ENCODE measurements at places on chromosomes 7 and 10.

GRCh38 chr7:34755008-34755407, 97.0 kb downstream of the NPSR1 start:
- DNase-seq, result no peak

- no peak for DNase-seq
Observed at GRCh38 chr10:114550756-114551635, 107.1 kb downstream of the ABLIM1 start.

DNA sequence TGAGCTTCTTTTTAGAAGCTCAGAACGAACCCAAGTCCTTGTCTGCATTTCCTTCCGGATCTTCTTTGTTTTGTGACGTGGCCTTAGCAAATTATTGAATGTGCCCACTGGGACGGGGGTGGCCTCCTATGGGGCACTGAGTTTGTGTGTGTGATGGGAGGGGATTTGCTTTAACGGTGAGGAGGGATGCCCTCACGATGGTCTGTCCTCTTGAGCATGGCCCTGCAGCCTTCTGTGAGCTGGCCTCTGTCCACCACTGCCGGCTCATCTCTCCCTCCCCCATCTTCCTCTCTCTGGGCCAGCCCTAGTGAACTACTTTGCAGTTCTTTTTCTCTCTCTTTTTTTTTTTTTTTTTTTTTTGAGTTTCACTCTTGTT, 62.9 kb upstream of the MKRN1 start:
- DNase-seq, result no peak

GRCh38 chr7:16066805-16067459, 354.4 kb downstream of the CRPPA start:
- DNase-seq, result no peak

DNA sequence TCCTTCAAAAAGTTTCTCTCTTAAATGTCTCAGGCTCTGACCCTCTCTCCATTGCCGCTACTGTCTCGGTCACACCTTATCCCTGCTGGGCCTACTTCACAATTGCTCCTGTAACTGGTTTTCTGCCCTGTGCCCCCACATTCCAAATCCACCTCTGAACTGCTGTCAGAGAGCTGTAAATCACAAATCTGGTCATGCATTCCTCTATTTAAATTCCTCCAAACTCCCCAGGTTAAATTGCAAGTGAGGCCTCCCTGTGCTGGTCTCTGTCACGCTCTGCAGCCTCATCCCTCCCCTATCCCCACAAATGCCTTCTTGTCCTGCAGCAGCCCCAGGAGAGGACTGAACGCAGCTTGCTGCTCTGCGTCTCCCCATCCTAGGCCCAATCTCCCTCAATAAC, 40.4 kb upstream of the CDCA7L start:
- no peak for DNase-seq

- DNase-seq, result no peak
Observed at GRCh38 chr7:92135052-92135889, 994 bp upstream of the CYP51A1 start.

- DNase-seq, result no peak
Observed at GRCh38 chr10:25245165-25245564, 70.4 kb downstream of the GPR158 start.

- no peak for DNase-seq
Observed at GRCh38 chr7:134602881-134603451, 43.7 kb upstream of the BPGM start.

- DNase-seq, result no peak
Observed at GRCh38 chr10:48390933-48391845, 84.7 kb downstream of the MAPK8 start.

GRCh38 chr10:111319866-111320265, 243.0 kb downstream of the ADRA2A start:
- no peak for DNase-seq

DNA sequence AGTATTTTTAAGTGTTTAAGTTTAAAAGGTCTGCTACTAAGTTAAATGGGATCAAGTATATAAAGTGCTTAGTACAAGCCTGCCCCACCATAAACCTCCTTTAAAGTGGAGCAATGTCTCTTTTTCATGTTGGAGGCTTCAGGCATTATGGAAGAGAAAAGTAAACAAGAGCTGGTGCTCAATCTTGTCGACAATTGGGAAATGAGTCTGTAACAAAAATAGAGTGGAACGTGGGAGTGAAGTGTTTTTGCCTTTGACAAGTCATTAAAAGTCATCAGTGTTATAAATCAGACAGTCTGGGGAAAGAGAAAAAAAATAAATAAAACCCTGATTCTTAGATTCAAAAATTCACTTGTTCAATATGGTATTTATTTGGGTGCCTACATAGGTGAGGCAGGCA, 44.7 kb downstream of the DNAJC12 start:
- no peak for DNase-seq

- DNase-seq, result no peak
Observed at GRCh38 chr7:16697507-16698199, 51.7 kb downstream of the BZW2 start.

- DNase-seq, result no peak
Observed at GRCh38 chr7:15099074-15099473, 196.5 kb upstream of the DGKB start.

- no peak for DNase-seq
Observed at GRCh38 chr7:11281953-11282352, 308.3 kb downstream of the PHF14 start.

DNA sequence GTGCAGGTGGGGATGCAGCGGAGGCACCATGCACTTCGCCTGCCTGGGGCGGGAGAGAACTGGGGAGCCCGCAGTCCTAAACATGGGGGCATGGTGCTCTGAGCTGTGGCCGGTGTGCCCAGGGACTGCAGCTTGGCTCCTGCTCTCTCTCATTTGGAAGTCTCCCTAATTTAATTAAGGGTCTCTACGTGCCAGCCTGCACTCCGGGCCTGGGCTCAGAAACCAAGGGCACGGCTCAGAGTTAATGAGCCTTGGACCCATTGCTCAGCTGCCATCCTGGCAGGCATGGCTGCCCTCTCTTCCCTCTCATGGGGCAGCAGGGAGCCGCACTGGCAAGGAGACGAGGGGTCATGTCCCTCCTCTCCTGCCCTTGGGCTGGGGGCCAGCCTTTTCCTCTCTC, 115.6 kb downstream of the CDH23 start:
- no peak for DNase-seq

DNA sequence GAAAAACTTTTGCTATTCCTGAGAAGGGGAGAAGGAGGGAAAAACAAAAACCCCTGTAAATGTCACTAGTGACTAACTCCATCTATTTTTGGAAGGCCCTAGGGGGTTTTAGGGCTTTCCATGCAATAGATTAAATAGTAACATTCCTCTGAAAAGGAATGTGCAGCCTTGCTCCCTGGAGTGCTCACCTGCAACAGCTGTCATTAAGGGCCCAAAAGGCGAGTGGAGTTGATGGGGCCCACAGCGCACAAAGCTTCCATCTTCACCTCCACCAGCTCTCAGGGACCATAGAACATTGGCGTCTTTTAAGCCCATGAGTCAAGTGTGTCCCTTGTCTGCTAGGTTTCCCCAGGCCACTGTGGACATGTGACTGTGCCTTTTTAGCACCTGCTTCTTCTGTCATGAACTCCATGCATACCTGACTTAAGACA, 58.0 kb upstream of the IL6 start:
- no peak for DNase-seq

DNA sequence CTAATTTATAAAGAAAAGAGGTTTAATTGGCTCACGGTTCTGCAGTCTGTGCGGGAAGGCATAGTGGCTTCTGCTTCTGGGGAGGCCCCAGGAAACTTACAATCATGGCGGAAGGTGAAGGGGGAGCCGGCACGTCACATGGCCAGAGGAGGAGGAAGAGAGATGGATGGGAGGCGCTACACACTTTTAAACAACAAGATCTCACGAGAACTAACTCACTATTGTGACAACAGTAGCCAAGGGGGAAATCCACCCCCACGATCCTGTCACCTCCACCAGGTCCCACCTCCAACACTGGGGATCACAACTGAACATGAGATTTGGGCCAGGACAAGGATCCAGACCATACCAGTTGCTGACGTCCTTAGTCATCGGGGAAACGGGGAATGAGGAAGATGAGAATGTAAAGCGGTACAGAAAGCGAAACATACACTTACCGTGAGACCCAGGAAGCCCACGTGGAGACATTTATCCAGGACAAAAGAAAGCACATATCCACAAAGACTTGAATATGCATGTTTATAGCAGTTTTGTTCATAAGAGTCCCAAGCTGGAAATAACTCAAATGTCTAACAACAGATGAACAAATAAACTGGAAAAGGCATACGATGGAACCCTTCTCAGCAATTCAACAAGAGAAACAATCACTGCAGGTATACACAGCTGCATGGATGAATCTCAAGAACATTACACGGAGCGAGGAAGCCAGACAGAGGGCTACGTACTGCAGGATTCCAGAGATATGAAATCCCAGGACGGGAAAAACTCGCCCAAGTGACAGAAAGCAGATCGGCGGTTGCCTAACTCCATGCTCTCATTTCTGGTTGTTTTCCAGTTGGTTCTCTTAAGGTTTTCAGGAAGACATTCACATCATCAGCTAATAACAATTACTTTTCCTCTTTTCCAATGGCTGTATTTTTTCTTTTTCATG, 26.2 kb upstream of the INPP5A start:
- DNase-seq, result no peak

DNA sequence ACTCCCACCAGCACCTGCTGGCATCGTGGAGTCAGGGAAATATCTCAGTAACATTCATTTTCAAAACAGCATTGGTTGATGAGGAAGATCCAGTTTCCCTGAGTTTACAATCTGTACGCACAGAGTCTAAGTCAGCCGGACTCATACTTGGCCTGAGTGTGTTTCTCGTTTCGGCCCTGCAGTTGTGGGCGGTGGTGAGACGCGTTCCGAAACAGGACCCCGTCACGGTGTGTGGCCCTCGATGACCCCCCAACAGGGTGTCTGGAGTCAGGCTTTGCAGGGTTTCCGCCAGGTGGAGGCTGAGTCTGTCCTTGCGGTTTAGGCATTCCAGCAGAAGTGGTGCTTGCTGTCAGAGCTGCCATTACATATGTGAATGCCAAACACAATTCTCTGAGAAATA, 317.5 kb downstream of the DNAJB6 start:
- DNase-seq, result no peak

DNA sequence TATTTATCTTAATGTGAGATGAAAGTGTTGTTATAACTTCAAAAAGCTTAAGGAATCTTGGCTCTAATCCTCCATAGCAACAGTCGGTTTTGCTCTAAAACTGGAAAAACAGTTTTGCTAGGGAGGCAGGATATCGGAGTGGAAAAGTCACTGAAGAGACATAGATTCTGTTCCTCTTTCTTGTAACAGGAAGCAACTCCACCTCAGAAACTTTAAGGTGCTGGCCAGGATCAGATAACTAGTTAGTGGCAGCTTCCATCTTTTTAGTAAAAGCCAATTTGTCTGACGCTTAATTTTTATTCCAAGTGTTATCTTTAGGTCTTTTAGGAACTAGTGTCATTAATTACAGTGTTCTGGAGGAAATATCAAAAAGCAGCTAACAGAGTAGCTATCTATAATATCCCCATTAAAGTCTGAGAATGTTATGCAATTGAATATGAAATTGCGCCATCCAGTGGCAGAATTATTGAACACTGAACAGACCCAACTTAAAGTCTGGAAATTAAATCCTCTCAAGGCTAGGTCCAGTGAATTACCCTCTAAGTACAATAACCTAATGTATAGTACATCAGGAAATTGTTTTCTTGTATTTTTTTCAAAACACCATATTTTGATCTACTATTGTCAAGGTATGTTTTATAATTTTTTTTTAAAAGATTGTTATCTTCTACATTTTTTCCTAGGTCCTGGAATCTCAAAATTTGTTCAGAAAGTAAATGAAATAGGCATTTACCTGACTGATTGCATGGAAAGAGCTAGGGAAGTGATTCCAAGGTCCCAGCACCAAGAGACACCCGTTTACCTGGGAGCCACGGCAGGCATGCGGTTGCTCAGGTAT, 65.9 kb upstream of the CC2D2B start:
- DNase-seq, result no peak

DNA sequence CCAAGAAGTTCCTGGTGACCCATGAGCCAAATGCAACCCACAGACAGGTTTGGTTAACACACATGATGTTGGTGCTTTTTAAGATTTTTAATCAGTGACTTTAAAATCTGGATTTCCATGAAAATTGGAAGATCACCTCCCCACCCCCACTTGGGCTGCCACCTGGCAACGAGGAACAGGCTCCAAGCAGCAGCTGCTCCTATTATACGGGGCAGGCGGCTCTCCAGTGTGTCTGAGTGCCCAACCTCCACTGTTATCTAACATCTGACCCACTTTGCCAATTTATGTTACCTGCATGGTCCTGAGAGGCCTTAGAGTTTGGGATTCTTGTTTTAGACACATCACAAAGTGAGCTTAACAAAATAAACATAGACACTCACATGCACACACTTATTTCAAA, 56.4 kb downstream of the SGMS1 start:
- no peak for DNase-seq

DNA sequence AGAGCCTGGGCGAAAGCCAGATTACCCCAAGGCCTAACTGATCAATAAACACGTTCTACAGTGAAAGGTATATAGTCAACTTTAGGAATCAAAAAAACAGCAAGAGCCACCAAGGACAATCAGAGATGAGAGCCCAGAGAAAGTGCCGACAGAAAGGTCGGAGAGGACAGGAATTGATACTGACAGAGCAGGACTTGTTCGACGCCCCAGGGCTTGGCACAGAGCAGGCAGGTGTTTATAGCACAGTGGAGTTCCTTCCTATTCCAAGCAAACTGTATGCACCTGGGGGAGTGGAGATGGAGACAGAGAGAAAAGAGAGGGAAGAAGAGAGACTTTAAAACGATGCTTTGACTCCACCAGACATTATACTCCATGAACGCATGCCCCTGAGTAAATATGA, 39.5 kb downstream of the PPP1R3C start:
- no peak for DNase-seq

- no peak for DNase-seq
Observed at GRCh38 chr10:58269782-58270290, 874 bp downstream of the CISD1 start.

DNA sequence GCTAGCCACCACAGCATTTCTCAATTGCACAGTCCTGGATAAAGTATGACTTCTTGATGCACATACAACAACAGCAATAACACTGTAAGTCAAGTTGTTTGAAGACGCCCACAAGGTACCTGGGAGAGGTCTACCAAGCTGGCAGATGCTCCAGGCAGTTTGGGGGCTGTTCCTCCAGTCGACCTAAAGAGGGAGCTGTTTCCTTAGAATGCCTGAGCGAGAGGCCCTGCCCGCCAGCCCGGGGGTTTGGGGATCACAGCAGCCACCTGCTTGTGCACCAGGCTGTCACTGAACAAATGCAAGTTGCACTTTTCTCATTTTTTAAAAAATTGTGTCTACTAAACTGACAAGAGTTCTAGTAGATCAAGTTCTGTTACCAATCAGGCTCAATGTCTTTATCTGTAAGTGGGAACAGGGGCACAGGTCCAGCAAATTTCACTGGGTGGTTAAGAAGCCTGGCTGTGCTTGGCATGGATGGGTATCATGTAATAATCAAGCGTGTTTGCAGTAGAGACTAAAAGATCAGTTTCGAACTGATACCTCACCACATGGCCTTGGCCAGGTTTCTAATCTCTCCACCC, 193.8 kb upstream of the ADO start:
- peak; percentile 82 for DNase-seq

GRCh38 chr7:157228864-157229422, 90.2 kb downstream of the UBE3C start:
- DNase-seq, result peak; percentile 44

- no peak for DNase-seq
Observed at GRCh38 chr7:21476429-21476828, 48.5 kb downstream of the SP4 start.

- DNase-seq, result no peak
Observed at GRCh38 chr7:102193806-102194205, 92.9 kb upstream of the SH2B2 start.

- no peak for DNase-seq
Observed at GRCh38 chr7:92010215-92010614, 69.6 kb downstream of the AKAP9 start.

Data from activated T-cell treated with anti-CD3 and anti-CD28 coated beads, Interleukin-2, amount 50 U/mL, for 24 hours (primary cell).